Esophagus squamous epithelium (tissue), 5 donors: ENCODE measurements at places on chromosomes 6 and 20. TPM values are rescaled to one million over a fixed set of nuclear protein-coding genes. Genes with fewer than 3 reads are reported as not detected.

DNA sequence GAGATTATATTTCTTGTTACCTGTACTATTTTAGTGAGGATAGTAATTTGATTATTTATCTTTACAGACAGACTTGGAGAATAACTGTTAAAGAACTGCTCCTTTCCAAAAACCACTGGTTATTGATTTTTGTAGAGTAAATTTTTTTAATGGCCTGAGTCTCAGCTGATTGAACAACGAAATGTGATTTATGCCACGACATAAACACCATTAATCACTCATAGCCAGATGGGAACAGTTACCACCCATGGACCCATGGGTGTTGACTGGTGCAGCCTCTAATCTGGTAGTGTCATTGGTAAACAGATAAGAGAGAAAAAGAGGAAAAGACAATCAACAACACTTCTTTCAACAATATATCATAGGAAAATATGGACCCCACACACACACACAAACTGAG is 101.4 kb upstream of the BEND6 start:
- DNase-seq = no peak
- no peaks in the 10 kb centered on the region for H3K36me3 ChIP-seq
- H3K27ac ChIP-seq = no peak overlapping the region
- peaks cover 25% of the 10 kb centered on the region for H3K4me1 ChIP-seq
- no peak overlapping the region for H3K4me3 ChIP-seq
- no peaks in the 10 kb centered on the region for H3K27me3 ChIP-seq

GRCh38 chr20:2326046-2326445 is 30.2 kb downstream of the TGM3 start:
- DNase-seq = no peak
- H3K4me3 ChIP-seq = no peak overlapping the region
- no peak overlapping the region for H3K27ac ChIP-seq
- H3K36me3 ChIP-seq = no peaks in the 10 kb centered on the region

GRCh38 chr20:13029687-13030375 is 21.1 kb downstream of the SPTLC3 start:
- H3K27ac ChIP-seq = peak overlapping the region; percentile 81
- no peaks in the 10 kb centered on the region for H3K27me3 ChIP-seq
- H3K36me3 ChIP-seq = no peaks in the 10 kb centered on the region
- DNase-seq = no peak

DNA sequence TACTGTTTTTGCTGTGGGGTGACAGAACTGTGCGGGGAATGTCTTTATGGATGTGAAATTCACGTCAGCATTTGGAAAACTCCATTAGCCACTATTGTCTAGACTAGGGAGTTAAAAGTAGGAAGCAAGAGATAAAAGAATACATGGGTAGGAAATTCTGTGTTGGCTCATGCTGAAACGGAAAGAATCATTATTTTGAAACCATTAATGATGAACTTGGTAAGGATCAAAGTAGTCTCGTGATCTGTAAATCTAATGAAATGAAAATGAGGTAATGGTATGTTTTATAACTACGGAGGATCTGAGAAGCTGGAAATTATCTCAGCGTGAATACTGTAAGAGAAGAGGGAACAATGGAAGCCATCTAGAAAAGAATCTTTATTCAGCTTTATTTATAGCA is 11.1 kb upstream of the CD40 start:
- no peak overlapping the region for H3K4me3 ChIP-seq
- peaks cover 76% of the 10 kb centered on the region for H3K27me3 ChIP-seq
- H3K4me1 ChIP-seq = no peaks in the 10 kb centered on the region
- no peaks in the 10 kb centered on the region for H3K36me3 ChIP-seq

- no peaks in the 10 kb centered on the region for H3K27me3 ChIP-seq
- no peak for DNase-seq
- no peaks in the 10 kb centered on the region for H3K36me3 ChIP-seq
Measured at GRCh38 chr20:57779401-57780003, 69.7 kb upstream of the PMEPA1 start.

DNA sequence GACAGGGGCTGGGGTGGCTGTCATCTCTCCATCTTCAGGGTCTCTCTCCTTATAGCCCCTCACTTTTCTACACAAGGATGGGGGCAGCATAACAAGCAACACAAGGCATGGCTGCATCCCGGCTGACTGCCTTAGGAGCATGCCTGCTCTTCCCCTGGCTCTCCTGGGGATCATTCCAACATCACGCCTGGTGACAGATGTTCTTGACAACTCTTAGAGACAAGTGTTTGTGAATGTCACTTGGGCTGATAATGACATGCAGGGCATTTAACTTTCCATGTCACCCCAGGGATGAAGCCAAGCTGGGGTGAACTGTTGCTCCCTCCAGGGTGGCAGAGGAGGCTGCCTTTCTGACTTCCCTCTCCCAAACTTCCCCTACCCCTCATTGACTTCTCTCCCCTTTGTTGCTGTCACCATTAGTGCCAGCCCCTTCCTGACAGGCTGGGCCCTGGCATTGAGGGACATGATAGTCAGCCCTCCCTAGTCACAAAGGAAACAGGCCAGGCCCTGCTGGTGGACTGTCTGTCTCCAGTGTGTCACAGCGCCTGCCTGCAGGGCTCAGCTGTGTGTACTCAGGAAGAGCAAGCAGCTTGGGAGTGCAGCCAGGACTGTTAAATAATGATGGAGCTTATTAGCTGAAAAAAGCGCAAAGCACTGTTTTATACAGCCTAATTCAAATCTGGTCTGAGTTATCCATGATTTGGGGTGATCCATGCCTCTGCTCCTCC is 161.8 kb downstream of the LRFN2 start:
- H3K4me1 ChIP-seq = peaks cover 22% of the 10 kb centered on the region
- H3K4me3 ChIP-seq = no peak overlapping the region
- H3K36me3 ChIP-seq = no peaks in the 10 kb centered on the region

C20orf202 gene
- not detected for total RNA-seq

TRERF1 gene
- total RNA-seq = 13.0 TPM

KIF25 gene
- 0.26 TPM for total RNA-seq

- no peaks in the 10 kb centered on the region for H3K4me1 ChIP-seq
- no peak overlapping the region for H3K4me3 ChIP-seq
- no peak for DNase-seq
- no peak overlapping the region for H3K27ac ChIP-seq
Measured at GRCh38 chr20:63411898-63412631, 50.9 kb upstream of the CHRNA4 start.

DNA sequence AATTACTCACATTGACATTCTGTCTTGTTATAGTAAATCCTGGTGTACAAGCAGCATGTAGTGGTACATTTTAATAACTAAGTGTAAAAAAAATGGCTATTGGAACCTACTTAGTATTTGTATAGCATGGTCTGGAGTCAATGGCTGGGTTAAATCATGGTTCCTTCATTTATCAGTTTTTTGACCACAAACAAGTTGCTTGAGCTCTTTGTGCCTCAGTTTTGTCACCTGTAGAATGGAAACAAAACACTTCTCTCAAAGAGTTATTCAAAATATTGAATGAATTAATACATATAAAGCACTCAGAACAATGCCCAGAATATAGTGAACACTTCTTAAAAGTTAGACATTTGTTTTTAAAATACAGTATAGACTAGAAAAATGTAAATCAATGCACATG is 93.2 kb upstream of the HS3ST5 start:
- no peak overlapping the region for H3K4me3 ChIP-seq
- H3K27ac ChIP-seq = no peak overlapping the region
- no peak for DNase-seq
- no peaks in the 10 kb centered on the region for H3K27me3 ChIP-seq
- no peaks in the 10 kb centered on the region for H3K4me1 ChIP-seq

ESR1 gene
- not detected for total RNA-seq

TSPO2 gene
- not detected for total RNA-seq

GRCh38 chr6:154830771-154831170 is 97.6 kb downstream of the SCAF8 start:
- no peak for DNase-seq
- H3K27me3 ChIP-seq = no peaks in the 10 kb centered on the region
- H3K4me3 ChIP-seq = no peak overlapping the region
- H3K27ac ChIP-seq = no peak overlapping the region

EEF1A2 gene
- total RNA-seq = 1.9 TPM

DNA sequence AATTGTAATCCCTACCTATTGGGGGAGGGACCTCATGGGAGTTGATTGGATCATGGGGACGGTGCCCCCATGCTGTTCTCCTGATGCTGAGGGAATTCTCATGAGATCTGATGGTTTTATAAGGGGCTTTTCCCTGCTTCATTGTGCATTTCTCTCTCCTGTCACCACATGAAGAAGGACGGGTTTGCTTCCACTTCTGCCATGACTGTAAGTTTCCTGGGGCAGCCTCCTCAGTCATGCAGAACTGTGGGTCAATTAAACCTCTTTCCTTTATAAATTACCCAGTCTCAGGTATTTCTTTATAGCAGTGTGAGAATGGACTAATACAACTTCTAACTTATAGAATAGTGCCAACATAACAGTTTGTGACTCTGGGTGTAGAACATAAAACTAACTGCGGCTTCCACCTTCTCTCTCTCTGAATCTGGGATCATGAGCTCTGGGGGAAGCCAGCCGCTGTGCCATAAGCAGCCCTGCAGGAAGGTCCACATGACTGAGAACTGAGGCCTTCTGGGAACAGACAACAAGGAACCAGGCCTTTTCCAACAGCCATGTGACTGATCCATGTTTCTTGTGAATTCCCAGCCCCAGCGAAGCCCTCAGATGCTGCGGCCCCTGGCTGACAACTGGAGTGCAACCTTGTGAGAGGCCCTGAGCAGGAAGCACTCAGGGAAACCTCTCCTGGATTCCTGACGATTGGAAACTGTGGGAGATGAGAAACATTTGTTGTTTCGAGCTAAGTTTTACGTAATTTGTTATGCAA is 3.4 kb upstream of the HLA-A start:
- H3K4me1 ChIP-seq = peaks cover 16% of the 10 kb centered on the region
- H3K27ac ChIP-seq = no peak overlapping the region
- no peaks in the 10 kb centered on the region for H3K36me3 ChIP-seq
- no peak for DNase-seq
- H3K4me3 ChIP-seq = no peak overlapping the region
- H3K27me3 ChIP-seq = no peaks in the 10 kb centered on the region

GRCh38 chr6:80217794-80218193 is 111.3 kb downstream of the BCKDHB start:
- no peak overlapping the region for H3K4me3 ChIP-seq
- H3K4me1 ChIP-seq = no peaks in the 10 kb centered on the region
- no peaks in the 10 kb centered on the region for H3K27me3 ChIP-seq
- H3K36me3 ChIP-seq = no peaks in the 10 kb centered on the region

TREM2 gene
- total RNA-seq = 0.70 TPM

DNA sequence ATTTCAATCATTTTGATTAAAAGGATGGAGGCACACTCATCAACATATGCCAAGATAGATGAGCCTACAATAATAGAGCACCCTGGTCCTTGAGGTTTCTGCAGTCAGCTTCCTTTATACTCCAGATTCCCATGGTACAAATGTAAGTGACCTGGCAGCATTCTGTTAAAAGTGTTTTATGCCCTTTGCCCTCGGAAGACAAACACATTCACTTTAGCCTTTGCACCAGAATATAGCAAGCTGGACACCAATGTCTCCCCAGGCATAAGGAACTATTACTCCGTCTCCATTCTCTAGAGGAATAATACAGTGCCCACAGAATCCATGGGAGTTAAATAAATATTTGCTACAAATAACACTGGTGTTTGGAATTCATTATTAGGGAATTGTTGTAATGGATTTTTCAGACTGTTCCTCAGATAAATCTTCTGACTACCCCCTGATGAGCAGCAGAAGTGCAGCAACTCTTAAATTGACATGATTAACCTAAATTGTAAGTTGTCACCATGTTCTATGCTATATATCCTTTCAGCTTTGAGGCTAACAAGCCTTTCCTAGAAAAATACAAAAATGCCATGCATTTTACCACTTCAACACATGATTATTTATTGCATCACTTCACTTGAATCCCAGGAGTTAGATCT is 340.2 kb downstream of the TBC1D32 start:
- H3K27ac ChIP-seq = no peak overlapping the region
- no peaks in the 10 kb centered on the region for H3K27me3 ChIP-seq
- no peak overlapping the region for H3K4me3 ChIP-seq
- H3K36me3 ChIP-seq = no peaks in the 10 kb centered on the region
- H3K4me1 ChIP-seq = no peaks in the 10 kb centered on the region

GRCh38 chr6:47809873-47810272 is 28.0 kb downstream of the OPN5 start:
- H3K27me3 ChIP-seq = no peaks in the 10 kb centered on the region
- H3K4me1 ChIP-seq = no peaks in the 10 kb centered on the region
- H3K4me3 ChIP-seq = no peak overlapping the region
- DNase-seq = no peak

DNA sequence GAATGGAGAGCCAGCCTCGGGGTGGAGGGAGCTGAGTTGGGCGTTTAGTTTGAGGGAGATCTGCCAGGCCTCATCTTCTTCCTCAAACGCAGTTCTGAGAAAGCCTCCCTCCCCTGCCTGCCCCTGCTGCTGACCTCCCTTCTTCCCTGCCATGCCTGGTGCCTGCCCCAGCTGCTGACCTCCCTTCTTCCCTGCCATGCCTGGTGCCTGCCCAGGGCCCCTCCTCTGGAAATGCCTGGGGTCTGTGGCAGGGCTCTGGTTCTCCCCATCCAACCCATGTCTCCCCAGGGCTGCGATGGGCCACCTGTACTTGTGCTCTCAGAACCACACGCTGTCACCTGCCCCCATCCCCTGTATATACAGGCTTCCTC is 114.6 kb downstream of the VEGFA start:
- H3K4me3 ChIP-seq = no peak overlapping the region
- no peaks in the 10 kb centered on the region for H3K27me3 ChIP-seq
- no peaks in the 10 kb centered on the region for H3K4me1 ChIP-seq
- no peak overlapping the region for H3K27ac ChIP-seq

CDS2 gene
- 13.7 TPM for total RNA-seq

SLC17A3 gene
- total RNA-seq = not detected

DNA sequence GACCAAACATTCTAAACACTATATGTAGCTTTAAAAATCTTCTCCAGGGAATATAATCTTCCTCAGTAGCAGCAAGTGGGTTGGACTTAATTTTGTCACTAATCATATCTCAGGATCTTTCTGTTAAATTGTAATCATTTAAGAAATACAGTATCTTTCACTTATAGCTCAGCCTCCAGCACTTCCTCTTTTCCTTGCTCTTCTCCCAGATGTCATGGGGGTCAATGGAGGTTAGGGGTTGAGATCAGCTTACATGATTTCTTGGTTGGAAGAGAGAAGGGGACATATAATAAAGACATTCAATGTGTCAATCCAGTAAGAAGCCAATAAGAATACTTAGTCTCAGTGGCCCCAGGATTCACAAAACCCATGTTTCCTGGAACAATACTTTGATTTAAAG is 15.7 kb upstream of the REPS1 start:
- H3K27me3 ChIP-seq = no peaks in the 10 kb centered on the region
- no peak for DNase-seq
- no peak overlapping the region for H3K4me3 ChIP-seq
- no peaks in the 10 kb centered on the region for H3K4me1 ChIP-seq
- H3K27ac ChIP-seq = no peak overlapping the region
- H3K36me3 ChIP-seq = no peaks in the 10 kb centered on the region
